Right cardiac atrium (tissue), 5 donors: ENCODE measurements at places on chromosomes 1 and 21. TPM values are rescaled to one million over a fixed set of nuclear protein-coding genes. Genes with fewer than 3 reads are reported as not detected.

Gene AIM2
- total RNA-seq: 0.23 TPM

Gene GBP3
- total RNA-seq: 7.7 TPM

Gene RNU1-2
- 7,768 TPM for total RNA-seq

Gene MYCL
- 0.33 TPM for total RNA-seq

Gene ACBD6
- 24.8 TPM for total RNA-seq

Gene KPRP
- total RNA-seq: not detected

Gene NHLH1
- total RNA-seq: not detected

Gene LYSMD1
- 16.5 TPM for total RNA-seq

Gene AGRN
- total RNA-seq: 23.4 TPM

Gene NCF2
- total RNA-seq: 5.7 TPM

Gene RIPK4
- total RNA-seq: 0.94 TPM

Gene CFHR1
- not detected for total RNA-seq

DNA sequence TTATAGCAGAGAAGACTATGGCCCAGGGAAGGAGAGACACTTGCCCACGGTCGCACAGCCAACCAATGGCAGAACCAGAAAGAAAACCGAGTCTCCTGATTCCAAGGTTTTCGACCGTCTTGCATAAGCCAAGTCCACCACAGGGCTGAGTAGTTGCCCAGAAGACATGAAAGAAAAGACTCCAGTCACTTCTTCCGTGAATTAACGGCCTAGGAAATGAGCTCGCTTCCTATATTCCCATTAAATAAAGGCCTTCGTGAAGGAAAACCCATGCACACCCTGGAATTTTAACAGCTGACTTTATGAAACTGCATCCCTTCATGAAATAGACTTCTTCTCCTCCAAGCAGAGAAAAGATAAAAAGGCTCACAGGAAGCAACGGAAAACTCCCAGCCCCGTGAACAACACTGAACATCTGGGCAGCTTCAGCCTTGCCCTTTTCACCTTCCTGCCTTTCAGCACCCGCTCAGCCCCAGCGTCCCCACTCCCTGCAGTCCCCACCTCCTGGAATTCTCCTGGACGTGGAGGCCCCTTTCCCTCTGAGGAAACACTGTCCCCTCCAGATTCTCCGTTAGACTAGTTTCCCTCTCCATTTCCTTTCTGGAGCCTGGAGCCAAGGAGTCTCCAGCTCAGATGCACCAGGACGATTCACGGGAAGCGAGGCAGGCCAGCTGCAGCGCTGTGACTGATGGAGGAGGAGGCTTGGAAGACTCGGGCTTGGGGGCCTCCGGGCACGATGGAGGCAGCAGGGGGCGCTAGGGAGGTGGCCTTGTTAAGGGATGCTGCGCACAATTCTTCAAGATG lies 2.7 kb upstream of the MYOC start:
- peak; percentile 87 for DNase-seq

DNA sequence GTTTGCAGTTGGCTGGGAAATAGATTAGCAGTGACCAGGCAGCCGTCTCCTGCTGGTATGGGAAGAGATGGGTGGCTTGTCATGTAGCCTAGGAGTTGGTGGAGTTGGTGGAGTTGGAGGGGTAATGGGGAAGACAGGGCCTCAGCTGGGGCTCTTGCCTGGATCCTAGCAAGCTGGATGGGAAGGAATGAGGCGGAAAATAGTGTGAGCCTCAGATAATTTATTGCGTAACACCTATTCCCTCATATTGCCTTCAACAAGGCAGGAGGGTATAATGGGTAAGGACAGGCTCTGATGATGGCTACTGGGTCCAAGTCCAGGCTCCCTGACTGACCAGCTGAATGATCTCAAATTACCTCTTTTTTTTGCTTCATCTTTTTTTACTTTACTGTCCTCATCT lies 12.6 kb downstream of the MAP7D1 start:
- DNase-seq: peak; percentile 28

DNA sequence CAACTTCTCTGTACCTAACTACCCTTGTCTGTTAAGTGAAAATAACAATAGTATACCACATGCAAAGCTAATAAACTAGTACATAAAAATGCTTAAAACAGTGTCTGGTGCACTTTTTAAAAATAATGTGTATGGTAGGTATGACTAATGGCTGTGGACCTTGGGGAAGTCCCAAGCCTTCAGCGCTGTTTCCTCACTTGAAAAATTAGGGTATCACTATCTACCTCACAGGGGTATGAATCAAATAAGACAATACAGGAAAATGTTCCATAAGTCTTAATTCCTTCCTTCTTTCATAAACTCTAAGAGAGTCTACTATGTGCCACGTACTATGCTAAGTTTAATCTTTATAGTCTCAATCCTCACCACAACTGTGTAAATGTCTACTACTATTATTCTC lies 32.0 kb downstream of the EGLN1 start:
- no peak for DNase-seq

GRCh38 chr1:158035976-158036583 lies 42.6 kb downstream of the KIRREL1 start:
- peak; percentile 31 for DNase-seq

DNA sequence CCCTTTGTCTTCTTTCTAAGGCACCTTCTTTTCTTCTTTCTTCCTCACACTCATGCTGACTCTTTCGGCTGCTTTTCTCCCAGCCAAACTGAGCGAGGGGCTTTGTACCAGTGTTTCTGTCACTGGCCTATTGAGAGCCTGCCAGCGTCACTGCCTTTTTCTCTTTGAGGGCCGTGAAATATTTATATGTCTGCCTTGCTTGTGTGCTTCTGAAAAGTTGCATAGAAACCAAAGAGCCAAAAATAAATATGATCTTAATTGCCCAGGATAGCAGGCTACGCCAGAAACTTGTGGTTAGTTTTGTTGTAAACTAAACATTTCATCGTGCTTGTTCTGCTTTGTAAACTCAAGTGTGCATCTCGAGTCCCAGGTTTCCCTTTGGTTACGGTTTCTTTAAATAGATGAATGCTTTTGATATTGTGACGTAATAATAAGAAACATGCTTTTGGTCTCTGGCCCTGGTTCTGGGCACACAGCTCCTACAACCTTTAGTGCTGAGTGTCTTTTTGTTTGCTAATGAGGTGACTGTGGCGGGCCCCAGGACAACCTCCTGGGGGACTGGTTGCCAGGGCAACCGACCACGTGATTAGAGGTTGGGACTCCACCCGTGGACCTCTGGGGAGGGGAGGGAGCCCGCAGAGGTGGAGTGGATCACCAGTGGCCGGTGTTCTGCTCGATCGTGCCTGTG lies 10.8 kb downstream of the SLC37A1 start:
- peak; percentile 68 for DNase-seq

DNA sequence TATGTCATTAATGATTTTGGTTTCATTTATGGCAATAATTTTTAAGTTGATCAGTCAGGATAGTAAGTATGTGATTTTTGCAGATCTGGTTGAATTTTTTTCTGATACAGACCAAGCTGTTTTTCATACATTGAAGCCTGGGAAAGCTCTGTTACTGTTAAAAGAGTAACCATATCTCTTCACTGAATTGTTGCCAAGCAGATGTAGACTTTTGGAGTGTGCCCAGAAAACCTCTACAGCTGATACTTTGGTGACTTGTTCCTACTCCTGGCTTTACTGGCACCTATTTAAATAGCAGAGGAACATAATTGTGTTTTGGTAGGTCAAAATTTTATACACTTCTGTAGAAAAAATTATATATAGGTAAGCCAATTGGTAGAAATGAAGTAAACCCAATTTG lies 49.4 kb downstream of the NFIA start:
- no peak for DNase-seq

GRCh38 chr1:186681121-186681520 lies 898 bp upstream of the PTGS2 start:
- DNase-seq: no peak

GRCh38 chr1:26771285-26771642 lies 16.5 kb upstream of the PIGV start:
- DNase-seq: no peak

DNA sequence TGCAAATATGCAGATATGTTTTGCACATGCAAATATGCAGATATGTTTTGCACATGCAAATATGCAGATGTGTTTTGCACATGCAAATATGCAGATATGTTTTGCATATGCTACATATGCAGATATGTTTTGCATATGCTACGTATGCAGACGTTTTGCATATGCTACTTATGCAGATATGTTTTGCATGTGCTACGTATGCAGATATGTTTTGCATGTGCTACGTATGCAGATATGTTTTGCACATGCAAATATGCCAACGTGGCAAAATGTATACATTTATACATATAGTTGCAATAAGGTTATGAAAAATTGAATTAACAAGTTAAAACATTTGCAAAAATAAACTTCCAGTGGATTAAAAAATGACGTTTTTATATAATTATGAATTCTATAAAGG lies 30.8 kb upstream of the TP53BP2 start:
- DNase-seq: no peak

DNA sequence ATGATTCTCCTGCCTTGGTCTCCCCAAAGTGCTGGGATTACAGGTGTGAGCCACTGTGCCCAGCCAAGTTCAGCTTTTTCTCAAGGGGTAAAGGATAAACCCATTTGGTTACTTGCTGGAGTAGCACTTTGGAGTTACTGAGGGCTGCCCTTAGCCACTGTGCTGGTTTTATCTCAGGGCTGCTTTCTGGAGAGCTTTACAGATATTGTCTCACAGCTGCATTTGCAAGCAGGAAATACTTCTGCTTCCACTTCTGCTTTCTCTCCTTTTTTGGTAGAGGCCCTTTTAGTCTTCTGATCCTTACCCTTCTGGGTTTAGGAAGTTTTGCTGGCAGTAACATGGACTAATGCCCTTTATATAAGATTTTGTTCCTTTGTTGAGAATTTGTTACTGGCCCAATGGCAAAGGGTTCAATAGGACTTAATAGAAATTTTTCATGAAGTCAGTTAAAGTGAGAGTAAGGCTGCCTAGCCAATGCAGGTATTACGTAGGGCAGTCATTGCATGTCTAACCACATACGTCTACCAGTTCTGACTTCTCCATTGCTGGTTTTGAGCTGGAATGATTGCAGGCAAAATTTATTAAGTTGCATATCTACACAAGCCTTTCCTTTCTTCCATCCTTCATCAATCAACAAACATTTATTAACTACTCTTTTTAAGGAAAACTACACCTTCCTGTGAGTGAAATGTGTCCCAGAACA lies 24.4 kb downstream of the CAP1 start:
- no peak for DNase-seq

- DNase-seq: peak; percentile 65
Observed at GRCh38 chr1:209190591-209191261, 392.8 kb upstream of the CAMK1G start.

GRCh38 chr1:225870911-225871310 lies 11.3 kb downstream of the TMEM63A start:
- DNase-seq: no peak

GRCh38 chr1:51282605-51283004 lies 46.5 kb downstream of the RNF11 start:
- DNase-seq: no peak

- DNase-seq: peak; percentile 82
Observed at GRCh38 chr1:53115403-53116306, 26.8 kb downstream of the SLC1A7 start.

DNA sequence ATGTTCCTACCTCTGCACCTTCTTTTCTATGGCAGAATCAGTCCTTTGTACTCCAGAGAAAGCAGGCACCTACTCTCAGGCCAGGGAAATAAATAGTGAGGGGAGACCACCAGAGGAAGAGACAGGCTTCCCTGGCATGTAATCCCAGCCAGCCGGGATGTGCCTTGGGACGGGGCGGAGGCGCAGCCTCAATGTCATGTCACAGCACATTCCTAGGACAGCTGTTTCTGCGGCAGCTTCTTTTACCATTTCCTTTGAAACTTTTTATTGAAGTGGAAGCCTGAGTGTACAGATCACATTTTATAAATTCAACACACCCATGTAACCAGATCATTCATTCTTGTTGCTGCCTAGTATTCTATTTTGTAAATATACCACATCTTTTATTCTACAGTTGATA lies 67.9 kb upstream of the ZNF326 start:
- no peak for DNase-seq

DNA sequence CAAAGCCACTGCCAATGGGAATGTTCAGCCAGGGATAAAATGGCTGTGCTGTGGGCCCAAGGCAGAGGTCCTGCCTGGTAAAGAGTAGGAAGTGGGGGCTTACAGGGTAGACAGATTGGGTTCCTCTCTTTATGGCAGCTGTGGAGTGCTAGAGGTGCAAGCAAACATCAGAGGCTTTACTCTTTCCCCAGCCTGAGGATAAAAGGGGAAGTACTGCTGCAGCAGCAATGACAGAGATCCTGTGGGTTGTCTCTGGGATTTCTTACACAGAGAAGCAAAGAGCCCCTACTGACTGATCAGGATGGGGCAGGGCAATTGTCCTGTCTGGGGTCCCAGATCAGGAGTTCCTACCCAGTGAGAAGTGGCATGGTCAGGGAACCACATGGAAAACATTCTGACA lies 54.2 kb downstream of the DRAM2 start:
- no peak for DNase-seq

DNA sequence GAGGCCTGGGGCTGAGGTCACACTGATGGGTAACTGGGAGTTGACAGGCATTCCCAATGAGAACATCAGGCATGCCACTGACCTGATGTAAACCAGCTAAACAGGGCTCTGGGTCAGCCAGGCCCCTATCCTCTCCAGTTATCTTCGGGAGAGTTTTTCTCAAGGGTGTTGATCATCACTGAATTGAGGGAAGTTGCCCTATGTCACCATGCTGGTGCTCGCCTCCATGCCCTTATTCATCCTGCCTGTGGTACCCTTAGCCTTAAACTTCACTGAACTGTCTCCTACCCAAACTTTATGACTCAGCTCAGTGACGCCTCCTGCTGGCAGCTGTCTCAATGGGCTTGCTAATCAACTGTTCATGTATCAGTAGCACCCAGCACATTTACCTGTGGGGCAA lies 80.7 kb upstream of the TNR start:
- no peak for DNase-seq

DNA sequence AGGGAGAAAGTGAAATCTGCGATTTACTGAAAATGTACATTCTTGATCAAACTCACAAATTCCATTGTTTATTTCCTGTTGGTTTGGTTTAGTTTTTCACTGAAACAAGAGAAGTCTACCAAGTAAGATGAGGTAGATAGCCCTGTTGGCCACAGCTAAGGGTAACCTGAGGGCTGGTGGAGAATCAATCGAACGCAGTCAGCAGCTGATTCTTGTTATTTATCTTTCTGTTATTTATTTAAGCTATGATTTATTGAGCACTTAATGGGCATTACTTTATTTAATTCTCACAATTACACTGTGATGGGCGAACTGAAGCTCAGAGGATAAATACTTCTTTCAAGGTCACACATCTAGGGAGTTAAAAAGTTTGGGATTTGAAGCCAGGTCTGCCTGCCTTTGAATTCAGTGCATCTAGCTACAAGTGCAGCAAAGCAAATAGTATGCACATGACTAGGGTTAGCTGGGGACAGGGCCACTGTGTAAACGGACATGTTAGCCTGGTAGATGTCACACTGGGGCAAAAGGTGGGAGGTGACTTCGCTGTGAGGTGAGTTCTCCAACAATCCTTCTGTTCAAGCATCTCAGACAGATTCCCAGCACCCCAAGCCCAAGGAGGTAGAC lies 106.5 kb upstream of the GADD45A start:
- no peak for DNase-seq

DNA sequence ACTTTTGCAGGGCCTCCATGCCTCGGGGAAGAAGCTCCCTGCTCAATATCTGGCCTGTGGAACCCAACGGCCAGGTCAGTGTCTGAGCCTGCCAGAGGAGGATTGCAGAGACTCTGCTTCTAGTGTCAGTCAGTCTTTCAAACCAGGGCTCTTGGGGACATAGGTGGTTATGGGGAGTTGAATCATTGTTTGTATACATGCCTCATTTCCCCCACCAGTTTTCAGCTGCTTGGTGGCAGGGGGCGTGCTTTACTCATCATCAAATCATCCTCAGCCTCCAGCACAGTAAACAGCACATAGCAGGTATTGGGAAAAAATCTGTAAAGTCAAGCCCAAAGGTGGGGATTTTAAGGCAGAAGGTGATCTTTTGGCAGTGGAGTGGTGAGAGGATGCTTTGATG lies 17.4 kb upstream of the FAM89A start:
- no peak for DNase-seq
